ENCODE measurements at places on chromosomes 1 and 21.

- no peak for DNase-seq
Observed at GRCh38 chr1:156652131-156652991, 10.4 kb downstream of the BCAN start.

GRCh38 chr1:5949085-5949760 lies 43.0 kb downstream of the NPHP4 start:
- no peak for DNase-seq

DNA sequence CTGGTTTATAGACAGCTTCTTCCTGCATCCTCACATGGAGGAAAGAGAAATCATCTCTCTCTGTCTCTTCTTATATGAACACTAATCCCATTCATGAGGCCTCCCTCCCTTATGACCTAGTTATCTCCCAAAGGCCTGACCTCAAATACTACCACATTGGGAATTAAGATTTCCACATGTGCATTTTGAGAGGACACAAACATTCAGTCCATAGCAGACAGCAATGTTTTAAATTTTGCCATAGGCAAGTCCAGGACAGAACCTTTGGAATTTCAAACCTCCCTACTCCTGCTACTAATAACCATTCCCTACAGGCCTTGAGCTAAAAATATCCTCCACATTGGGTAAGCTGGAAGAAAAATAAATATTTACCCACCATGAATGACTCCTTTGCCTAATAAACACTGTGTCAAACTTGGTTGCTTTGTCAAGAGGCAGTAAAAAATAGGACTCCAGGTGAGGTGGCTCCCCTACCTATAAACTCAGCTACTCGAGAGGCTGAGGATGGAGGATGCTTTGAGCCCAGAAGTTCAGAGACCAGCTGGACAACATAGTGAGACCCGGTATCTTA lies 113.7 kb downstream of the ZNF281 start:
- DNase-seq: no peak

DNA sequence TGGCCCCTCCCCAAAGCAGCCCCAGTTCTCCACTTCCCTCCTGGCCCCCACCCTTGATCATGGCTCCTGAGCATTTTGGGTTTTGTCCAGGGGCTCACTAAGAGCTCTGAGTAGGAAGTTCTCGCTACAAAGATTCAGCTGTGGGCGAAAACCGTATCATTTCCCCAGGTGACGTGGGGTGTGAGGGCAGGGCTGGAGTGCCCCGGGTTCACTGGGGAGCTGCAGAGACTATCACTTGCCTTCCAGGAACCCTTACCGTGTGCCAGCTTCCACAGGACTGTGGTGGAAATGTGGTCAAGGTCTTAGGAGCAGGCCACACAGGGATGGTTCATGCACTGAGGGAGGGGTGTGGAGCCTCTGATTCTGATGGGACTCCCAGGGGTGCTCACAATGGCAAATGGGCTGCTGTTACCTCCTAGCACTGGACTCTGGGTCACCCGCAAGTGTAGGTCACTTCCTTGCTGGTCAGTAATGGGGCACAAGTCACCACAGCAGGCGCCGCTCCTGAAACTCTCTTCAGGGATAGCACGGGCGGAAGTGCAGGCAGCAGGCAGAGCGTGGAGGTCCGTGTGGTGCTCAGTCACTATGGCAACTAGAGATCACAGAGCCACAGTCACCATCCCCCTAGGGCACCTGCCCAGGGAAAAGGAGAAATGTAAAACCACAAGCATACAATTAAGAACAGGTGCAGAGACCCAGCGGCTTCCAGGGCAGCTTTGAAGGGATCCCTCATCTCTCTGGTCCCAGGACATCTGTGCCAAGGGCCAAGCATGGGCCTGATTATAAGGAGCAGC lies 35.4 kb downstream of the RSPH1 start:
- DNase-seq: peak; percentile 16
